Endodermal cell (in vitro differentiated cells): ENCODE measurements at places on chromosomes 2 and 18. TPM values are rescaled to one million over a fixed set of nuclear protein-coding genes. Genes with fewer than 3 reads are reported as not detected.

Gene G6PC2
- not detected in 3 replicates for total RNA-seq

Gene CFC1
- total RNA-seq, result 0.93 to 1.4 TPM in 2 of 3 replicates, not detected in the other

Gene TTC27
- total RNA-seq, result 13.1 to 17.9 TPM (median 16.4 TPM) in 3 replicates

Gene SEPTIN10
- total RNA-seq, result 97.4 and 103 TPM in 2 replicates

Gene DUSP28
- 1.4 to 2.6 TPM (median 2.1 TPM) in 3 replicates for total RNA-seq

Gene BCL2
- 1.4 to 2.3 TPM (median 1.5 TPM) in 3 replicates for total RNA-seq

Gene PRSS56
- total RNA-seq, result not detected in 2 replicates

Gene CETN1
- not detected in 3 replicates for total RNA-seq

Gene TEKT4
- total RNA-seq, result not detected in 3 replicates

DNA sequence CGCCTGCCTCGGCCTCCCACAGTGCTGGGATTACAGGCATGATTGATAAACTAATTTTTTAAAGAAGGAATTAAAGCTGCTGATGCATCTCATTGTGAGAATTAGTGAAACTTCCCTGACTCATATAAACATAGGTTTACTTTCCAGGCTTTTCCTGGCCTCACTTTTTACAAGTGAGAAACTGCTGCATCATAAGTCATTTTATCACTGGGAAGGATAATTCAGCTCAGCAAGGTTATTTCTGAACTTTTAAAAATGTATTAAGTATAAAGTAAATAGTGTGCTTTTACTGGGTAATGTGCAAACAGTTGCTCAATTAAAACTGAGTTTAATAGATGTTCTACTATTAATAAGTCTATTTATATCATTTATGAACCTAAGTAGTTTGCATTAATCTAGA lies 1130.3 kb upstream of the CDH2 start:
- no peak for DNase-seq

DNA sequence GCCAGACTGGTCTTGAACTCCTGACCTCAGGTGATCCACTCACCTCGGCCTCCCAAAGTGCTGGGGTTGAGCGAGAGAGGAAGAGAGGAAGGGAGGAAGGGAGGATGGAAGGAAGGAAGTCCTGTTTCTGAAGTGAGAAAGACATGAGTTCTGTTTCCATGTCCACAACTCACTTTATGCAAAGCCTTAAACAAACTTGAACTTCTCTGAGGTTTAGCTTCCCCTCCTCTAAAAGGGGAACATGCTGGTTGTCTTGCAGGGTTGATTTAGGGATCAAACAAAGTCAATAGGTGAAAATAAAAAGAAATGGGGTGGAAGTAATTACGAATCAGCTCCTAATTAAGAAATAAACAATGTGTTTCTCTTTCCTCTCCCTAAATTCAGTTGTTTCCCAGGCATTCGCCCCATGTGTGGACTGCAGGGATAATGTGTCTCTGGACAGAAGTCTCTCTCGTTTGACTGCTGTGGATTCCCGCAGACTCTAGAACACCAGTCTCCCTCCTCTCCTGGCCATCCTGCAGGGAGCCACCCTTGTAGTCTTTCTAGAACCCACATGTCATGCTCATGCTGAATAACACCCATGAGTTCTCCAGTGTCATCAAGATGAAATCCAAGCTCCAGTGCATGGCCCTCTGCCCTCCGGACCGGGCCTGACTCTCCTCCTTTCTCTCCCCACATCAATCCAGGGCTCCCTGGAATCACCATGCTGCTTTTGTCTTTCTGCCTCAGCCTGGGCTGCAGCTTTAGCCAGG lies 229.3 kb upstream of the TRIB2 start:
- no peak for DNase-seq

DNA sequence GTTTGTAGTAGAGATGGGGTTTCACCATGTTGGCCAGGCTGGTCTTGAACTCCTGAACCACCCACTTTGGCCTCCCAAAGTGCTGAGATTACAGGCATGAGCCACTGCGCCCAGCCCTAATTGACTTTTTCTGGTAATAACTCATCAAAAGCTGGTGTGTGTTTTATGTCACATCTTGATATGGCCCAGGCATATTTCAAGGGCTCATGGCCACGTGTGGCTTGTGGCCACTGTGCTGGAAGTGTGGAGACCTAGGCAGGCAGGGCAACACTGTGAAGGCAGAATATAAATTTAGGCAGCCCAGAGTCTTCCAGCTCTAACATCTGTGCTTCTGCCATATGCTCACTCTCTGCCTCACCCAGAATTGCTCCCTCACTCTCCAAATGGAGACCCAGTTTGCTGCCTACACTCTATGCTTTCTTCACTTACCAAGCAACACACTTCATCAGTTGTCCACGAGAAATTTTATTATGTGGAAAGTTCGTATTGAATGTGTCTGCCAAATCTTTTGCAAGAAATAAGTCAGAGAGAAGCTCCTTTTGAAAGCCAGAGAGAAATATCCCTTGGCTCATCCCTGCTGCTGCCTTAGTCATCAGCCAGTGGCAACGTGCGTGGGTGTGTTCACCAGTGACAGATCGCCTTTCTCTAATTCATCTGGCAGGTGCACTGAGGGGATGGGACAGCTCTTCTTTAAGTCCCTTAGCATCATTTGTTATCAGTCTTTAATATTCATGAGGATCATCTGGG lies 129.4 kb upstream of the CXCR4 start:
- DNase-seq, result no peak

- no peak for DNase-seq
Measured at GRCh38 chr2:40095000-40095399, 315.9 kb upstream of the THUMPD2 start.

GRCh38 chr2:217790195-217790594 lies 212.6 kb downstream of the TNS1 start:
- DNase-seq, result peak; percentile 51

DNA sequence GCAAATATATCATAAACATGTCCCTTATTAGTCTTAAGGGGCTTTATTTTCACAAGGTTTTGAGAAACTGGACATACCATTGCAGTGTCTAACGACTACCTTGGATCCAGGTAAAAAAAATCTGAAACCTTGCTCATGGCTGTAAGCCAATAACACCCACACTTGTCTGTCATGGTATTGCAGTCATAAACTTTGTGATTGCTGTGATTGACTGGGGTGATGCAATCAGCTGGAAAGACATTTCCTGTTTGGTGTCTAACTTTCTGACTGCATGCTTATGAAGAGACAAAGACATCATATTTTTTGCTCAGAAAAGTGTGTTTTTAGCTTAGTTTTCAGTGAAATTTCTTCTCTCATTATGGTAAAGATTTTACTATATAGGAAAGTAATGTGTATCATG lies 635.0 kb downstream of the TSN start:
- no peak for DNase-seq

DNA sequence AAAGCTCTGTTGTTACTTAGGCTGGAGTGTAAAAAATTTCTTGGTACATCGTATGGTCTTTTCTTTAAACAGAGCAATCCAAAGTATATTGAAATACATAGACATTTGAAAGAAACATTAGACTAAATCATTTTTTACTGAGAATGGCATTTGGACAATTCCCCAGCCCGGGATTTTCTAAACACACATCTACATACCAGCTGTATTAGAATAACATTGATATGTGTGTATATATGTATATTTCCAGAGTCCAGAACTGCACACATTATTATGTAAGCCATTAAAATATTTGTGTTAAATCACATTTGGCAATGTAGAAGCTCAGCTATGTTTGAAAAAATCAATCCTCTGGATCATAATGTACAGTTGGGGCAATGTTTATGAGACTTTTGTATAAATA lies 1853.6 kb upstream of the LRRTM1 start:
- DNase-seq, result no peak

GRCh38 chr2:118858485-118859156 lies 11.2 kb upstream of the EN1 start:
- peak; percentile 81 for DNase-seq

- DNase-seq, result no peak
Measured at GRCh38 chr18:56382541-56382940, 255.9 kb downstream of the TXNL1 start.

DNA sequence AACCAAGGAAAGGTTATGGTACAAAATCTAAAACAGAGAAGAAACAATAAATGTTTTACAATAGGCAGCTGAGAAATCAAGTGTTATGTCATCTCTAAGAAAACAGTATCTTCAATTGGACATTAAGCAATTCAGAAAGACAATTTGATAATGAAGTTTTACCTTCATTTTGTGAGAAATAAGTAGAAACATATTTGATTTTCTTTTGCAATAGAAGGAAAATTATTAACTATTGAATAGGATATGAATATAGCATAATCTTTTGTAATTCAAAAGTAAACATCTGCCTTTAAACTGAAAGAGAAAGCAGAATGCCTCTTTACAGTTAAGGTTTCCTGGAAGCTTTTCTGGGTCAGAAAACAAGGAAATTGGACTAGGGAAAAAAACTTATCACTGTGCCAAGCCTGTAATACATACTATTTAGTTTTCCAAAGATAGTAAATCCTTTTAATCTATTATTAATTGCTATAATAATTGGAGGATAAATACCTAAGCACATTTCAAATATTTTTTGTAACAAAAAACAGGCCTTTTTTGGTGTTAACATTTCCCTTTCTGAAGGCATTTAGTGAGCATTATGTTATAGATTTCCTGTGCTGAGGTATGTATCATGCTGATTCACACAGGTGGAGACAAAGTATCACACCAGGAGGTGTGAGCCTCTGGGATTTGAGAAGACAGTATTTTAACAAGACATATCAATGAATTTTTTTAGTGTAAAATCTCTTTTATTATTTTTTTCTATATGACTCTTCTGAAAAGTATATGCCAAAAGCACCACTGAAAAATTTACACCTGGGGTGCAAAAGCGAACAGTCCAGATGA lies 947.0 kb upstream of the CDH2 start:
- no peak for DNase-seq

- DNase-seq, result peak; percentile 57
Measured at GRCh38 chr2:9648821-9649220, 18.0 kb upstream of the YWHAQ start.

DNA sequence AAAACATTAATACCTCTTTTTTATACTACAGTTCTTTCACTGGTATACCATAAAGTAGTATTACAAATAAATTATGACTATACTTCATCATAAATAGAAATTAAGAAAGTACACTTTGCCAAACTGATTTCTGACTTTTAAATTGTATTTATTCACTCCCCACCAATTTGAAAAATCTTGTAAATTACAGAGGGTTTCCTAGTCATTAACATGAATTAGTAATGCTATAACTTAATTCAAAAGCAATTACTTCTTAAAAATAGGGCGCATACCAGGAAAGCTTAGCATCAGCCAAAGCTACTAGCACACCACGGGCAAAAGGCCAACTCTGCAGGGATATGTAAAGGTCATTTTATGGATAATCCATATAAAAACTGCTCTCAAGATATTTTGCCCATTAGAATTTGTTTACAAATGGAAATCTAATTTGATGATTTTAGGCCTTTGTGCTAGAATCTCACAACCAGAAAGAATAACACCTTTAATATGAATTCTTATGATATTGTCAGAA lies 142.3 kb downstream of the PIGN start:
- no peak for DNase-seq

DNA sequence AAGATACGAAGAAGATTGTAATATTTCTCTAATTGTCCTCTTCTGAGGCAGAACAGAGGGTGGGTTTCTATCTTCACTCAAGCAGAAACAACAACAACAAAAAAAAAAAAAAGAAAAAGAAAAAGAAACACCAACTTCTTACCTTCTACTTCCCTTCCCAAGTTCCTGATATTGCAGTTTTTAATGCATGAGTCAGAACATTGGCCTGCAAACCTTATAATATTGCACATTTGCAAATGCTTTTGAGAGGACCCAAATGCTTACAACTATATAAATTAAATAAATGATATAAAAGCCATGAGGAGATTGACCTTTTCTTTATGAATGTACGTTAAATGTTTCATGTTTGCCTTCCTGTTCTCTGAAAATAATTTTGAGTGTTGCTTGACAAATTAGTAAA lies 37.3 kb downstream of the PAX3 start:
- DNase-seq, result no peak

GRCh38 chr18:33755931-33756560 lies 178.0 kb downstream of the ASXL3 start:
- DNase-seq, result peak; percentile 77

- no peak for DNase-seq
Measured at GRCh38 chr2:5764041-5764440, 71.9 kb downstream of the SOX11 start.

DNA sequence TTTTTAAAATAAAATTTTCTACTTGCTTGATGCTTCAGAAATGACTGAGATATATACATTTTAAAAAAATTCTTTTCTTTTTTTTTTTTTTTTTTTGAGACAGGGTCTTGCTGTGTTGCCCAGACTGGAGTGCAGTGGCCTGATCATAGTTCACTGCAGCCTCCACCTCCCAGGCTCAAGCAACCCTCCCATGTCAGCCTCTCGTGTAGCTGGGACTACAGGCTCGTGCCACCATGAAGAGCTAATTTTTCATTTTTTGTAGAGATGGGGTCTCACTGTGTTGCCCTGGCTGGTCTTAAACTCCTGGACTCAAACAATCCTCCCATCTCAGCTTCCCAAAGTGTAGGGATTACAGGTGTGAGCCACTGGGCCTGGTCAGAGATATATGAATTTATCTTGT lies 12.9 kb downstream of the CYS1 start:
- no peak for DNase-seq

DNA sequence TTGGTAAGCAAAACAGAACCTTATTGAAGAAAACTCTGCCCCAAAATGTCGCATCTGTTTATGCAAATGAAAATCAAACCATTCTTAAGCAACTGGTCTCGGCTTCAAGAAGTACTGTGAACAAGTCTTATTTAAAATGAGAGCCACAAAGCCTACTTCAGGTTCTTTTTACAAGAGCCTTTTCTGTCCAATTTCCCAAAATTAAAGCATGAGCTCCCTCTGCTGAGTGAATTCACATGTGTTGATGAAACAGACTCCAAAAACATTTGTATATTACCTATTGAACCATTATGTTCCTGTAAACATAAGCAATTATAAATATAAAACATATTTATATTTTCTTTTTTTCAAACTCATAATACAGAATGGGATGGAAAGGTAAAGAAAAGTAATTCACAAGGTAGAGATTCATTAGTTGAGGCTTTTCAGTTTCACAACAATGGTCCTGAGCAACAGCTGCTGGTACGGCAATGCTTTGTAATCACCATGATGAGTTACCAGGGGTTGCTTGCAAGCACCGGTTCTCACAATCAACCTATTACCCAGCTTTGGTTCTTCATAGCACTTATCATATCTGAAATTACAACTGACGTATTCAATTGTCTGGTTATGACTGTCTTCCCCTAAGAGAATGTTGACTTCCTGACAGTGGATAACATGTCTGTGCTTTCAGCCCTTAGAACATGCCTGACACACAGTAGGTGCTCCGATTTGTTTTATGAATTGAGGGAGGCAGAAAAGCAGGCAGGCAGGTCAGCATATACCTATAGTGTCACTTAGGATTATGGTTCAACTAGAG lies 108.4 kb upstream of the BZW1 start:
- DNase-seq, result no peak

- DNase-seq, result no peak
Measured at GRCh38 chr18:58570360-58571064, 58.4 kb downstream of the ALPK2 start.

- no peak for DNase-seq
Measured at GRCh38 chr2:195620501-195620900, 36.5 kb upstream of the SLC39A10 start.

- DNase-seq, result no peak
Measured at GRCh38 chr18:12031846-12032245, 50.5 kb downstream of the IMPA2 start.
